B cell (primary cell): ENCODE measurements at places on chromosomes 3 and 15. TPM values are rescaled to one million over a fixed set of nuclear protein-coding genes. Genes with fewer than 3 reads are reported as not detected.

DNA sequence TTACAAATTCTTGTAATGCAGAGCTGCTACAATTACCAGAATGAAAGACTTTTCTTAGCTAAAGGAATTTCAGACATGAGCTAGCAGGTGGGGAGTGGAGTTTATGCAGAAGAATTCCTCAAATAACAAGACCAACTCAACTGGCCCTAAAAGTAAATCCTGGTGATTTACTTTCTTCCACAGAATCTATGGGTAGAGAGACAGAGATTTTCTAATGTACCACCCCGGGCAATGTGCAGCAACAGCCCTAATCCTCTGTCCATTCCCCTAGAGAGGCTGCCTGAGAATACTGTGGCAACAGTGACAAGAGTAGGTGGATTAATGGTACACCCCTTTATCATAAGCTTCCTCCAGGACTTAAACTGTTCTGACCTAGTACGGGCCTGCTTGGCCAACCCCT, 55.2 kb downstream of the AQR start:
- no peak for DNase-seq

GRCh38 chr3:42290966-42291714, 25.2 kb upstream of the CCK start:
- no peak for DNase-seq

- no peak for DNase-seq
Measured at GRCh38 chr15:41215708-41216107, 14.8 kb downstream of the EXD1 start.

DNA sequence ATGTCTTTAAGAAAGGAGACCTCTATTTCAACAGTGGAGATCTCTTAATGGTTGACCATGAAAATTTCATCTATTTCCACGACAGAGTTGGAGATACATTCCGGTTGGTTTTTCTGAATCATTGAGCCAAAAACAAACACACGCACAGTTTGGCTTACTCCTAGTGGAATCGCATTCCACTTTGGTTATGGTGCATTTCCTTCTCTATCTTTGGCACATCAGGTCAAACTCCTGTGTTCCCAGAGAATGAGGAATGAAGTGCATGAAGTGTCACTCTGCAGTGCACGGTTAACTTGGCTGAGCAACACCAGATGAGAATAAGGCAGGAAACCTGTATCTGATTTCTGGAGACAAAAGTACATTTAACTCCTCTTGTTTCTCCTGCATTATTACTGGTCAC, 38.5 kb downstream of the HDC start:
- no peak for DNase-seq

- DNase-seq: no peak
Measured at GRCh38 chr3:117540597-117540996, 831.0 kb downstream of the TUSC7 start.

DNA sequence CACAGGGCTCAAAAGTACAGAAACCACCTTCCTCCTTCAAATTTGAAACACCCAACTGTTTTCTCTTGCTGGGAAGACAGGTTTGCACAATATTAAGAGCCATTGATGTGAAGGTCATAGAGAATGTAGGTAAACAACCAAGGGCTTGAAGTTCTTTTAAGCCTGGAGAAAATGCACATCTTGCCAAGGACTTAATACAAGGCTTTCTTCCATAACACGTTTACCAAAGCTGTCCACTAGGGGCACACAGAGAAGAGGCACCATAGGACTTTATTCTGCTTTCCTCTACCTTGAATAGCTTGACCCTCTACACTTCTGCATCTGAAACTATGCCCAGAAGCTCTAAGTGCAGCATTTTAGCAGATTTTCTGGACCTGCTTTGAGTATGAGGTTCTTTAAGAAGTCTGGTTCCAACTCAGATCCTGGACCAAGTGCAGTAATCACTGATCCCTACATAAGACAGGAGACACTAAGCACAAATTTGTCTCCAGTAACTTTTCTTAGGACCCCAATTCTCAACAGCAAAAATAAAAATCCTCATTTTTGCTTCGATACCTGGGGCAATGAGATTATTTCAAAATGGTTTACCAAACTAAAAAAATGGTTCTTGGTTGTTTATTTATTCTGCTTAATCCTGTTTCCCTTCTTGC, 138.0 kb downstream of the FBN1 start:
- peak; percentile 31 for DNase-seq

DNA sequence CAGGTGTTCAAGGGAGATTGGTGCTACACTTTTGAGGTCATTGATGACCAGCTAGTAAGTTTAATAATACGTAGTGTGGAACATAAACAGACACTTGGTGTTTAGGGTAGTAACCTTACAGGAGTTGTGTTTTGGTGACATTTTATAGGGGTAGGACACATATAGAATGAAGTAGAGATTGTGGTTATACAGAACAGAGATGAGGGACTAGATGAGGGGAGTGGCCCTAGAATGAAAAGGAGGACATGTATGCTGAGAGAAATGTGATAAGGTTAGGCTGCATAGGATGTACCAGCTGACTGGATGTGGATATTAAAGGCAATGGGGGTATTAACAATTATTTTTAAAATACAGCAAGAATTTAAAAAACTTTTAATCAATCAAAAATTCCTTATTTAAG, 8.0 kb downstream of the MBNL1 start:
- DNase-seq: no peak

- DNase-seq: no peak
Measured at GRCh38 chr3:81726132-81726531, 35.3 kb downstream of the GBE1 start.

DNA sequence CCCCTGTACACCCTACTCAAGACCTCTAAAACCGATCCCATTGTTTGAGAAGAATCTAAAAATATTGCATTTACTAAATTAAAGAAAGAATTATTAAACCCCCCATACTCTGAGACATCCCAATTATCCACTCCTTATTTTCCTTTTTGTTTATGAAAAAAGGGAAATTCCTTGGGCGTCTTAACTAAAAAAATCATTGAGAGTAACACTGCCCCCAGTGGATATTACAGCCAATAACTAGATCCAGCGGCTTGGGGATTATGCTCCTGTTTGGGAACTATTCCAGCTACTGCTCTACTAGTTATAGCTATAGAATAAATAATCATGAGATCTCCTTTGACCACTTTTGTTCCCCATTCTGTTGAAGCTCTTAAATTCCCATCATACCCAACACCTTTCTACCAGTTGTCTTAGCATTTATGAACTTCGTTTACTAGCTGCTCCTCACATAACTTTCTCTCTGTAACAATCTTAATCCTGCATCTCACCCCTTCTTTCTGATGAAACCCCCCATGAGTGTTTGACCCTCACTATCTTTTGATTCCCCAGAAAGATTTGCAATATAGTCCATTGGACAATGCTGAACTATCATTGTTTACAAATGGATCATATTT, 12.7 kb upstream of the CFAP91 start:
- DNase-seq: no peak

Gene IL12A
- total RNA-seq: 4.3 and 6.1 TPM in 2 replicates

Gene RTP1
- not detected in 2 replicates for total RNA-seq

Gene GOLGA8N
- total RNA-seq: 7.5 and 9.6 TPM in 2 replicates

Gene ATP10A
- 0.22 and 1.6 TPM in 2 replicates for total RNA-seq

Gene CDHR4
- 0.29 and 0.32 TPM in 2 replicates for total RNA-seq

Gene P2RY14
- 6.0 and 7.0 TPM in 2 replicates for total RNA-seq
